ENCODE measurements at places on chromosomes 1 and 21.

DNA sequence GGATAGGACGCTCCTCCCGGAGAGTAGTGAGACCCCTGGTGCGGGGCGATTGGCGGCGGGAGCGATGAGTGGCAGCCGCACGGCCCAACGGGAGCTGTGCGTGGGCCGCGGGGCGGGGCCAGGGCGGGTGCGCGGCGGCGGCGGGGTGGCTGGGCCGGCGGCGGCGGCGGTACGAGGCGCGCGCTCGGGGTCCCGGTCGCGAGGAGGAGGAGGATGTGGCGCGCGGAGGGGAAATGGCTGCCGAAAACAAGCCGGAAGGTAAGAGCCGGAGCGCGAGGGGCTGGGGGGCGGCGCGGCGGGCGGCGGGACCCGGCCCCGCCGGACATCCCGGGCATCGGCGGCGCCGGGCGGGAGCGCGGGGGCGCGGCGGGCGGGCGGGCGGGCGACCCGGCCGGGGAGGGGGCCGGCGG, at the start of gene CAMTA1:
CAMTA1 (plus strand) TSS at position 137 of the 410 bp plus-strand sequence; CDS start at position 214, 77 bp downstream.
- DNase-seq, result no peak

- no peak for DNase-seq
Measured at GRCh38 chr1:10734375-10734774, 62.1 kb downstream of the CASZ1 start.

DNA sequence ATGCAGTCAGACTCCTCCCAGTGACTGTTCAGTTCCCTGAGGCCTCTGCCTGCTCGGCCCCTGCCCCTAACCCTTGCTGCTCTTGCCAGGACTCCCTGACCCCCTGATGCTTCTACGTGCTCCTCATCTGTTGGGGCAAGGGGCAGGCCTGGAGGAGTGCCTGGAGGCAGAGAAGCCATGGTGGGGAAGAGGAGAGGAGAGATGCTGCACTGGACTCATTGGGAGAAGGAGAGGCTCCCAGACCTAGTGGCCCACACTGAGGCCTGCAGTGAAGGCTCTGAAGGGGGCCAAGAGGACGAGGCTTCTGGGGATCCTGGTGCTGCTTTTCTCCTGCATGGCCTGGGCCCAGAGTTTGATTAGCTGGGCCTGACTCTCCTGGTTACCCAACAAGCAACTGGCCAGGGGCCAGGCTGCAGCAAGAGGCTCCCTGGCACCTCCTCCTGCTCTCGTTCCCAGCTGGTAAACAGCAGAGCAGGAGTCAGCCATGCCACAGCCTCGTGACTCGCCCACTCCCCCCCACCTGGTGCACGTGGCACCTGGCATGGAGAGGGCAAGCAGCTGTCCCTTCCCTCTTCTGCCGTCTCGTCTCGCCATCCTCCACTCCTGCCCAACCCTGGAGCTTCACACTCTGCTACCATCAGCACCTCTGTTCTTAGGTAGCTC, 847 bp upstream of the RORC start:
- DNase-seq, result peak; percentile 43

DNA sequence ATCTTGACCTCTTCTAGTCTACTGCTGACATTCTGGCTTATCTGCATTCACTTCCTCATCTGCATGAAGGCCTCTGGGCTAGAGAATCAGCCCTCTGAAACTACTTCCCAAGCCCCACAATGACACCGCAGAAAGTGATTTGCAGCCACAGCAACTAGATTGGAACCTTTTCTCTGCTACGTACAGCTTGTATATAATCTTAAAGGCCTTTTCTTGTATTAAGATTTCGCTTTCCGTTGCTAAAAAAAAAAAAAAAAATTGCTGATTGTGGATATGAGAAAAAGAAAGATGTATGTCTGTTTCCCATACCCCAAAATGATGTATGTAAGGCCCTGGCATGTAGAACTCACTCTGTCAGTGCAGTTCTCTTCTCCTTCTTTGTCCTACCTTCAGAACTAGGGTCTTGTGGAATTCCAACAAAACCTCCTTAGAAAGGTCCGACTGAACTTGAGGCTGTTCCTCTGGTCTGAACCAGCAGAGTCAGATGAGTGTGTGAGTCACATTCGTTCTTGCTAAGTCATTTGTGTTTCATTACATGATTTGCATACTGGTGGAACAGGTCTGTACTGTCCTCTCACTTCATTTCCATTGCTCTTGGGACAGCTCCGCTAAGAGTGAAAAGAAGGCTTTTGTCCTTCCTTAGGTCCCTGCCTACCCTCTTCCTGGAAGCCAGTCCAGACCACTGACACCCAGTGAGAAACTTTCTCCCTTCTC, 62.7 kb downstream of the PLPP3 start:
- no peak for DNase-seq

DNA sequence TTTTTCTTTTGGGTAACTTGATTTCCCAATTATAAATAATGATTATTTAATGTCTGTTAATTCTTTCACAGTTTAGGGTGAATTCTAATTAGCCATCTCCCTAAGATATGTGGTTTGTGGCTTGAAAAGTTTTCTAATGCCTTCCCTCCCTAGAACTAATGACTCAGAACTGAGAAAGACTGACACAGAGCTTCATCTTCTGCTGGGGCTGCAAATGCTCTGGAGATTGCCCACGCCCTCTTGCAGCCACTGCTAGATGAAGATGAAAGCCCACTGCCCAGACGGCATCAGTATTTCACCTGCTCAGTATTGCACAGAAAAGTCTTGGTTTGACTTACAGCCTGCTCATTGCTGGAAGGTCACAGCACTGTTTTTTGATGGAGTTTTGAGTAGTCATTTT, 101.5 kb downstream of the ST6GALNAC3 start:
- no peak for DNase-seq

- peak; percentile 85 for DNase-seq
Measured at GRCh38 chr1:176691251-176692228, 228.6 kb downstream of the PAPPA2 start.

- no peak for DNase-seq
Measured at GRCh38 chr1:156741481-156741983, 644 bp upstream of the MRPL24 start.

DNA sequence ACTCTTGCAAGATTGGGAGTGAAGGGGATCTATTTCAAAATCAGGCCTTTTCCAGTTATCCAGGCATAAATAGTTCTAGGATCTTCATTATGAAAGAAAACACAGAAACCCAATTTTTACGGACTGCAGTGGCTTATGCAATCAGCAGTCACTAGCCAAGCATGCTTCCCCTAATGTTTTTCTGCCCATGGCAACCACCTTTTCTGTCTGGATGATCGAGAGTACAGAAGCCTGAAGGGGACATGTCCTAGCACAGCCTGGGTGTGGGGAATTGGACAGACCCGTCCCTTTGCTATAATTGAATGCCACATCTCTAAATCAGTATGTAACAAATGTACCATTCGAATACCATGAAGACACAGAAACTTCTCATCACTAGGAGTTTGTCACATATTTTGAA, 29.8 kb upstream of the NCAM2 start:
- no peak for DNase-seq

GRCh38 chr1:224929335-224930237, at the start of gene DNAH14:
DNAH14 (plus strand) TSS chr1:224929675; CDS start chr1:224952703, 23,028 bp downstream.
- peak; percentile 79 for DNase-seq

- DNase-seq, result peak; percentile 15
Measured at GRCh38 chr1:84037758-84038611, 39.1 kb upstream of the TTLL7 start.

DNA sequence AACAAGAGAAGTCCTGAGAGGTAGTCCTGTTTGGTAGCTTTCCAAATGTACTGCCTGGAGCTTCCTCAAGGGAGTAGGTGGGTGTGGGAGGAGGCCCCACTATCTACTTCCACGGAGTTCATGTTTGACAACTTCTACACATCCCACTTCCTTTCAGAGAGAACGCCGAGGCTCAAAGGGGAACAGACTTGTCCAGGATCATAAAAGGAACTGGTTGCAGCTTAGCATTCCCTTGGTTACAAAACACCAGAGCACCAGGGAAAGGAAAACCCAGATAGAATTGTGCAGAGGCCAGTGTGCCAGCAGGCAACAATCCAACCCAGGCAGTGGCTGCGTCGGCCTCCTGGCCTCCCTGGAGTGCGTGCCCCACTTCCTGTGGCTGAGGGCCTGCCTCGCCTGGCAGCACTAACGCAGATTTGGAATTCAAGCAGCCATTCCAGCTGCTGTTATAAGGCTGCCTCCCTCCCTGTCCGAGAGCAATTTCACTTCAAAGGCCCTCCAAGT, 4.2 kb upstream of the RAP1GAP start:
- DNase-seq, result peak; percentile 28

DNA sequence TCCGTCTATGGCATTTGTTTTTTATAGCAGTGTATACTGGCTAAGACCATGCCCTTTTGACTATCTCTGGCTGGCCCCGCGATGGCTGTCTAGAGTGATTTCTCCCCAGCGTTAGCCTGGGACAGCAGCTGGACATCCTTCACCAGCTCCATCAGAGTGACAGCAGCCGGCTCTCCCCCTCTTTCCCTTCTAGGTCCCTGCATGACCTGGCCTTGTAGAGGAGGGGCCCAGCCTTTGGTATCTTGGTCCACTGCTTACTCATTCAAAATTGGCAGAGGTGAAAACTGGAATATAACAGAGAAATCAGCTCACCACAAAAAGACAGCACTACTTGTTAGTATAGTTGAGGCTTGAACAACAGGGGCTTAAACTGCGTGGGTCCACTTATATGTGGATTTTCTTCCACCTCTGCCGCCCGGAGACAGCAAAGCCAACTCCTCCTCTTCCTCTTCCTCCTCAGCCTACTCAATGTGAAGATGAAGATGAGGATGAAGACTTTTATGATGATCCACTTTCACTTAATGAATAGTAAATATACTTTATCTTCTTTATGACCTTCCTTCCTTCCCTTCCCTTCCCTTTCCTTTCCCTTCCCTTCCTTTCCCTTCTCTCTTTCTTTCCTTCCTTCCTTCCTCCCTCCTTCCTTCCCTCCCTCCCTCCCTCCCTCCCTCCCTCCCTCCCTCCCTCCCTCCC, 29.4 kb upstream of the B3GALNT2 start:
- no peak for DNase-seq
